ENCODE measurements at places on chromosomes 11 and 22.

GRCh38 chr11:64372802-64373597 is 14.0 kb downstream of the RPS6KA4 start:
- DNase-seq: no peak

GRCh38 chr11:20036626-20037335 is 123.5 kb downstream of the DBX1 start:
- DNase-seq: no peak

- no peak for DNase-seq
Observed at GRCh38 chr22:17675584-17675983, 37.0 kb downstream of the BCL2L13 start.

- DNase-seq: no peak
Observed at GRCh38 chr11:125925247-125925740, 20.6 kb upstream of the VSIG10L2 start.

DNA sequence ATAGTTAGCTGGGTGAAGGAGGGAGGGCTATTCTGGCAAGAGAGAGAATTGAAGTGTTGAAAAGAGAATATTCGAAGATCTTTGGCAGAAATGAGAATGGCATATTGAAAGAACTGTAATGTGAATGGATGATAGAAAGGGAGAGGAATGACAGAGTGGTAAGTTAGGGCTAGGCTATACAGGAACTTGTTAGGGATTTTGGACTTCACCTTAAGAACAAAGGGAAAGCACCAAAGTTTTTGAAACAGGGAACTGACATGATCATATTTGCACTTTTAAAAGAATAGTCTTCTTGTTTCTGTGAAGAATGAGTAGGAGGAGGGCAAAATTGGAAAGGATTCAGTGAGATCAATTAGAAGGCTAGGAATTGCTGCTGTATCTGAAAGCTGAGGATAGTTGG is 119.3 kb downstream of the METTL15 start:
- DNase-seq: no peak

DNA sequence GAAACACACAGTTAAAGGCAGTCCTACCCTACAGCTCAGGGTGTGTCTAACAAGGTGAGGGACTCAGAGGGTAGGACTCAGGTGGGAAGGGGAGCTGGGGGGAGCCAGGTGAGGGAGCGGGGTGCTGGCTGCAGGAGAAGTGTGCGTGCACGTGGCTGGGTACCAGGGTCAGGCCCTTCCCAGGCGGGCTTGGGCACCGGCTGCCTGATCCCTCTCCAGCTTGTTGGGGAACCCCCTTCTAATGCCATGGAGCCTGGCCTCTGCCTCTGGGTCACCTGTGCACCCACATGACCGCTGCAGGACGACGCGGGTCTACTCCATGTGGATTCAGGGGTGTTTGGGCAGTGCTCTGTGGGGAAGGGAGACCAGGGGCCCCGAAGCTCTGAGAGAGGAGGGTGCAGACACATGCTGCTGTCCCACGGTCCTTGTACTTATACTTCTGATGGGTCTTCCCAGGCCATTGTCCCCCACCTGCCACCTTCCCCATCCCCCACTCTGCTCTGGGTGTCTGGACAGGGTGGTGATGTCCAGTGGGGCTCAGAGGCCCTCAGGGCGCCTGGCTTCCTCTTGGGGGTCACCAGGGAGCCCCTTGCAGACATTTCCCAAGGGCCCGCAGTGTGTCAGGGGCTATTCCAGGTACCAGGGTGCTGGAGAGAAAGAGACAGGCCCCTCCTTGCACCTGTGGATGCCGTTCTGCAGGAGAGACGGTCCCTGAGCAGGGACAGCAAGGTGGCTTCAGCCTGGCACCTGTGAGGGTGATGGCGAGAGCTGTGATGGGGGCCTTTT is 10.4 kb upstream of the MRGPRD start:
- DNase-seq: no peak

DNA sequence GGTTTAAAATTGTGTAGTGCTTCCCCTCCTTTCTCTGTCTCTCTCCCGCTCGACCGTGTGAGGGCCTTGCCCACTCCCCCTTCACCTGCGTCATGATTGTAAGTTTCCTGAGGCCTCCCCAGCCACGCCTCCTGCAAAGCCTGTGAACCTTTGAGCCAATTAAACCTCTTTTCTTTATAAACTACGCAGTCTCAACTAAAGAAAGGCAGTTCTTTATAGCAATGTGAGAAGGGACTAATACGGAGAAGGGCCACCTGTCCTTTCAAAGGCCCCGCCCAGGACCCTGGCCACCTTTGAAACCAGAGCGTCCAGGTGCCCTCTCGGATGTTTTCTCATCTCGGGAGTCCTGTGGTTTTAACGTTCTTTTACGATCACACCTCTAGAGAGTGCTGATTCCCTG is 741.5 kb downstream of the BRD1 start:
- no peak for DNase-seq

DNA sequence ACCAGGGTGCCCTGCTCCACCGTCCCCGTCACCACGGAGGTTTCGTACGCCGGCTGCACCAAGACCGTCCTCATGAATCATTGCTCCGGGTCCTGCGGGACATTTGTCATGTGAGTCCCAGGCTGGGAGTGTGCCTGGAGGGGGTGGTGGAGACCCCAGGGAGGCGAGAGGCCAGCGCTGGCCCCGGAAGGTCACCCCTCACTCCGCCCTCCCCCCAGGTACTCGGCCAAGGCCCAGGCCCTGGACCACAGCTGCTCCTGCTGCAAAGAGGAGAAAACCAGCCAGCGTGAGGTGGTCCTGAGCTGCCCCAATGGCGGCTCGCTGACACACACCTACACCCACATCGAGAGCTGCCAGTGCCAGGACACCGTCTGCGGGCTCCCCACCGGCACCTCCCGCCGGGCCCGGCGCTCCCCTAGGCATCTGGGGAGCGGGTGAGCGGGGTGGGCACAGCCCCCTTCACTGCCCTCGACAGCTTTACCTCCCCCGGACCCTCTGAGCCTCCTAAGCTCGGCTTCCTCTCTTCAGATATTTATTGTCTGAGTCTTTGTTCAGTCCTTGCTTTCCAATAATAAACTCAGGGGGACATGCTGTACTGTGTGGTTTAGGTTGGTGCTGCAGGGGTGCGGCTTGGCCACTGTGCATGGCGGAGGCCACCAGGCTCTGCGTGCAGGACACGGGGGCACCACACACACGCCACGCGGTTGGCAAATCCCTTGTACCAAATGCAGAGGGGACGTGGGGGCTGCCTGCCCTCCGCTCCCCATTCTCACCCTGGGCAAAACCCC is 35.4 kb downstream of the MUC2 start:
- DNase-seq: no peak

DNA sequence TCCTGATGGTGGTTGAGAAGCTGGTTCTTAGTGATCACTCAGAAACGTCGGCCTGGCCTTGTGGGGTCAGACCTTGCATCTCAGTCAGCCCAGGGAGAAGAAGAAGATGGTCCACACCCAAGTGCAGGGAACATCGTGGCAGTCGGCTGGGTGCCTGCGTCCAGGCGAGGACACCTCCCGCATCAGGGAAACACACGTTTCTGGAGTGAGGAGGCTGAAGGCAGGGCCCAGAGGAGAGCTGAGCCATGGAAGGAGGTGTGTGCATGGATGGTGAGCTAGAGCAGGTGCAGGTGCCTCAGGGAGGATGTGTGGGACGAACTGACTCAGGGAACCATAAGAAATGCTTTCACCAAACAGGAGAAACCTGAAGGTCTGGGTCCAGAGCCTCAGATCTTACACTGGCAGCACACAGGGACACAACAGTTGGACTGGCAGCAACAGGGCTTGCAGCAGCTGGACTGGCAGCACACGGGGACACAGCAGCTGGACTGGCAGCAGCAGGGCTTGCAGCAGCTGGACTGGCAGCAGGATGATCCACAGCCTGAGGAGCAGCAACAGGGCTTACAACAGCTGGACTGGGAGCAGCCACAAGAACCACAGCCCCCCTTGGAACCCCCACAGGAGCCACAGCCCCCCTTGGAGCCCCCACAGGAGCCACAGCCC is 632 bp downstream of the KRTAP5-2 start:
- DNase-seq: no peak

DNA sequence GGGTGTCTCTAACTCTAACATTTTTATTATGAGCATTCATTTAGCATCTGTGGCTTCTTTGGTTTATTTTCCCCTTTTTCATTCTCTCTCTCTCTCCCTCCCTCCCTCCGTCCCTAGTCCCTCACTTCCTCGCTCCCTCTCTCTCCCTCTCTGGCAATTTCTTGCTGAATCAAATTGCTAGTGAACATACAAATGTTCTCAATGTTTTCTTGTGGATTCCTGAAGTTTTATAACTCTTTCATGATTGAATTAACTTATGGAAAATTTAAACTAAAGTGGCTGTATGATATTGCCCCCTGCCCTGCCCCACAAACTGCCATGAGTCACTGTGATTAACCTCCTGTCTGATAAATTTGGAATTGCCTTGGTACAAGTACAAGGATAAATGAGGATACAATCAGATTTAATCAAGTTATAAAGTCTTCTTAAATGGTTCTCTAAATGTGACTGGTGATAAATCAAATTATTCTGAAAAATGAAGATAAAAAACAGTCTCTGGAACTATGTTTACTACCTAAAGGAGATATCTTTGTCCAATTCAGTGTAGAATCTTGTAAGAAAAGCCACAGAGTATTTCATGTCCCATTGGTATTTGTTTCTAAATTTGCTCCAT is 143.0 kb upstream of the PDGFD start:
- no peak for DNase-seq

DNA sequence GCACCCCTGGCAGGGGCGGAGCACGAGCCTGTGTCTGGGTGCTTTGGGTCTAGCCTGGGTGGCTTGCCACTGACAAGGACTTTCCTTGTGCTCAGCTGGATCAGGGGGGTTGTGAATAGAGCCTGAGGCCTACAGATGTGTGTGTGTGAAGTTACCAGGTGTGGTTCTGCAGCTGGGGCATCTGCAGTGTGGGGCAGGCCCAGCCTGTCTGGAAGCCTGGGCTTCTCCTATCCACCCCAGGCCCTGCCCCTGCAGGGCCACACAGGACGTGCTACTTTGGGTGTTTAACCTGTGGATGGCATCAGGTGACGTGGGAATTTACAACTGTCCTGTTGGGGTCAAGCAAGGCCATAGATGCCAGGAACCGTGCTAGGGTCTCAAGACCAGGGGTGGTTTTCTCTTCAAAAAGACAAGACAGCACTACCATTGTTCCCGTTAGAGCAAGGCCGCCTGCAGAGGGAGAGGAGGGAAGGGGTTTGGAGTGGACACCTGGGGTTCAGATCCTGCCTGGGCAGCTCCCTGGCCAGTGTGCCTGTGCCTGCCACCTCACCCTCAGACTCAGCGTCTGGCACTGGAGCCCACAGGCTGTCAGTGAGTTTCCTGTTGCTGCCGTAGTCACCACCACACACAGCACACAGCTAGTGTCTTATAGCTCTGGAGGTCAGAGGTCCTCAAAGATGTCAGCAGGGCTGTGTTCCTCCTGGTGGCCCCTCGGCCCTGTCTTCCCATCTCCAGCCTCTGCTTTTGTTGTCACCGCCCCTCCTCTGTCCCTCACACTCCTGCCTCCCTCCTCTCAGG is 31.6 kb downstream of the CTTN start:
- no peak for DNase-seq

- no peak for DNase-seq
Observed at GRCh38 chr11:11657218-11657955, 35.6 kb upstream of the GALNT18 start.

DNA sequence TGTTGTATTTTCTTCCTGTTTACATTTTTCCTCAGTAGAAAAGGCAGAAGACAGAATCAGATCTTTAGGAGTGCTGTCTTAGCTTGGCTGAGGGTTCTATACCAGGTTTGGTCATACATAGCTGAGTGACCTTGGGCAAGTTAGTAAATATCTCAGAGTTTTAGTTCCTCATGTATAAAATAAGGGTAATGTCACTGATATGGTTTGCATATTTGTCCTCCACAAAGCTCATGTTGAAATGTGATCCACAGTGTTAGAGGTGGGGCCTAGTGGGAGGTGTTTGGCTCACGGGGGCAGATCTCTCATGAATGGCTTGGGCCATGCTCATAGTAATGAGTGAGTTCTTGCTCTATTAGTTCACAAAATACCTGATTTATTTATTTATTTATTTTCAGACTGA is 7.5 kb upstream of the HTR3A start:
- DNase-seq: no peak

DNA sequence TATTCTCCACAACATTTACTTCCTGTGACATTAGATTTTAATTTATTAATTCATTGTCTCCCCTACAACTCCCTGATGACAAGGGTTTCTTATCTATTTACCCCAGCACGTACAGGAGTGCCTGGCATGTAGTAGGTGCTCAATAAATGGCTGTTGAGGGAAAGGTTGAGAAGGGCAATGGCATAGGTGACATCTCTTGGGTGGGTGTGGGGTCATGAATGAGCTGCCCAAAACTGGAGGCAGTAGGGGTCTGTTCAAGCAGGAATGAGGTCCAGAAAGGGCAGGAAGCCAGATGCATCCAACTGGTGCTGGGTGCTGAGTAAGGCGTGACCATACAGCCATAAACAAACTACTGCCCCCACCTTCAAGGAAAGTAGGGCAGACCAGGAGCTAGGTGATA is 2.8 kb downstream of the VWCE start:
- DNase-seq: no peak

GRCh38 chr11:19729141-19729540 is 16.5 kb downstream of the NAV2 start:
- no peak for DNase-seq

DNA sequence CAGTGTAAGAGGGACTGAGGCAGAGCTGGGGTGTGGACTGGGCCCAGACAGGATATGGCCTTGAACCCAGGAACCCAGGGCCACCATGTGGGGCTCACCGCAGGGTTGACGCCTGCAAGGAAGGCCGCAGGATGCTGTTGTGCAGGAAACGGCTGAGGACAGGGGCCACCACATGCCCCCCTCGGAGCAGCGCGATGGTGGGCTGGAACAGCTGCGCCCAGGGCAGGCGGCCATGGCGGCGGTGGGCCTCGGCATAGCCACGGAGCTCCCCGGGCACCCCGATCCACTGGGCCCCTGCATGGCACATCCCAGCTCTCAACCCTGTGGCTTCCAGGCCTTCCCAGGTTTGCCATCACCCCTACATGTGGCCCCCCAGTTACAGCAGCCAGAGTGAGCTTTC is 12.2 kb downstream of the GGT5 start:
- DNase-seq: no peak

DNA sequence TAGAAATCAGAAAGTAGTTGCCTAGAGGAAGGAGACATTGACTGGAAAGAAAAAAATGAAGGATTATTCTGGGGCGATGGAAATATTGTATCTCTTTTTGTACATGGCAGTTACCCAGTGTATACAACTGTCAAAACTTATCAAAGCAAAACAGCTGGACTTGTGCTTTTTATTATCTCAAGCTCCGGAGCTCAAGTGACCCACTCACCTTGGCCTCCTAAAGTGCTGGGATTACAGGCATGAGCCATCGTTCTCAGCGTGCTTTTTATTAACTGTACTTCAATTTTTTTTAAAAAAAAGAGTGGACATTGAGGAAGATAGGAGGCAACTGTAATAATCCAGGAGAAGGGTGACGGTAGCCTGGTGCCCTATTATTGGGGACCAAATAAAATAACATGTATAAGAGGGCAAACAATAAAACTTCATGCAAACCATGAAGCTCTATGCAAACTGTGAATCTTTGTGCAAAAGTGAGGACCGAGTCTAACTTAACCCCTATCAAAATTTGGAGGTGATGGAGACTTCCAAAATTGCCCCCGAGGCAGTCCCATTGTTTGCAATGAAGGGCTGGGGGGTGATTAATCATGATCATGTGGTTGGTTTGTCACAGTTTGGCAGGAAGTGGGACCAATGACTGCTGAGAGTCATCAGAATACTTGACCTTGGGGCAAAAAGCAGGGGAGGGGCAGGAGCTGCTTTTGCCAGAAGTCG is 23.5 kb downstream of the FZD4 start:
- no peak for DNase-seq

GRCh38 chr11:82105331-82105998 is 628.2 kb downstream of the FAM181B start:
- DNase-seq: no peak

GRCh38 chr11:130344841-130345240 is 30.1 kb upstream of the ZBTB44 start:
- no peak for DNase-seq

GRCh38 chr11:68014157-68014946 is 4.2 kb downstream of the ALDH3B1 start:
- peak; percentile 61 for DNase-seq
